ENCODE measurements at places on chromosomes 1 and 21.

DNA sequence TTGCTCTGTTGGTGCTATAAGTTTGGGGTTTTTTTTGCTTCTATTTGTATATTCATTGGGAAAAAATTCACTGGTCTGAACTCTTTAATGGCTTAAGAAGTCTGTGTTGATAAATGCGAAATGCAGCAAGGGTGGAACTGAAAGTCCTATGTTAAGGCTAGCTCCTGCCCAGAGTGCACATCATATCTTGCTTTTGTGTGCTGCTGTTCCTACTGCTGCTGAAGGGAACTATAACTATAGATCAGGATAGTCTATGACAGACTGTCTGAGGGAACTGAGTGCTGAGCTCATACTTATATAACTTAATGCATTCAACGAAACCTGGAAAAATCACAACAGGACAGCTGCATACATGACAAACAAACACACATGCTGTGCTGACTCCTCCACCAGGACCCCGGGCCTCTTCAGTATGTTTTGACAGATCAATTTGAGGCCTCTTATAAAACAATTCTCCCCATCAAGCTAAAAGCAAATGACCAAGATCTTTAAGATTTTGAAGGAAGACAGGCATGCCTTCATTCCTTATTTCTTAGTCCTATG, 1031.5 kb upstream of the ADGRL2 start:
- DNase-seq = no peak

DNA sequence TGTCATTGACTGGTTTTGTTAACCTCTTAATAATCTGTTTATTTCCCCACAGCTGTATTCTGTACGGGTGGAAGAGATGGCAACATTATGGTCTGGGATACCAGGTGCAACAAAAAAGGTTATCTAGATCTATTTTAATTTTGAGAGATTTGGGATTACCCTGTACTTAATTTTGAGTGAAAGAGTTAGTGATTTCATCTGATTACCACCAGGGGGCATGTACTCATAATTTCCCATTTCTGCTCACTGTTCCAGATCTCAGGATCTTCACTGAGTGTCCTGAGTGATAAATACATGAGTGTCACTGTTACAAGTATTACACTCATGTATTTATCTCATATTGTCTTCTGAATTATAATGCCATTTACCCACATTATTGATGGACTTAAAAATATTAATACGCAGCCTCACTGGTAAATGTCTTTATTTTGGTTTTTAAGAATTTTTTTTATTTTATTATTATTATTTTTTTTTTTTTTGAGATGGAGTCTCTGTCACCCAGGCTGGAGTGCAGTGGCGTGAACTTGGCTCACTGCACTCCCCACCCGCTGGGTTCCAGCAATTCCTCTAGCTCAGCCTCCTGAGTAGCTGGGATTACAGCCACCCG, 27.4 kb downstream of the DTL start:
- DNase-seq = no peak

GRCh38 chr1:36446746-36447145, 3.5 kb downstream of the OSCP1 start:
- no peak for DNase-seq

GRCh38 chr1:78493451-78493850, 2.7 kb downstream of the PTGFR start:
- DNase-seq = no peak

DNA sequence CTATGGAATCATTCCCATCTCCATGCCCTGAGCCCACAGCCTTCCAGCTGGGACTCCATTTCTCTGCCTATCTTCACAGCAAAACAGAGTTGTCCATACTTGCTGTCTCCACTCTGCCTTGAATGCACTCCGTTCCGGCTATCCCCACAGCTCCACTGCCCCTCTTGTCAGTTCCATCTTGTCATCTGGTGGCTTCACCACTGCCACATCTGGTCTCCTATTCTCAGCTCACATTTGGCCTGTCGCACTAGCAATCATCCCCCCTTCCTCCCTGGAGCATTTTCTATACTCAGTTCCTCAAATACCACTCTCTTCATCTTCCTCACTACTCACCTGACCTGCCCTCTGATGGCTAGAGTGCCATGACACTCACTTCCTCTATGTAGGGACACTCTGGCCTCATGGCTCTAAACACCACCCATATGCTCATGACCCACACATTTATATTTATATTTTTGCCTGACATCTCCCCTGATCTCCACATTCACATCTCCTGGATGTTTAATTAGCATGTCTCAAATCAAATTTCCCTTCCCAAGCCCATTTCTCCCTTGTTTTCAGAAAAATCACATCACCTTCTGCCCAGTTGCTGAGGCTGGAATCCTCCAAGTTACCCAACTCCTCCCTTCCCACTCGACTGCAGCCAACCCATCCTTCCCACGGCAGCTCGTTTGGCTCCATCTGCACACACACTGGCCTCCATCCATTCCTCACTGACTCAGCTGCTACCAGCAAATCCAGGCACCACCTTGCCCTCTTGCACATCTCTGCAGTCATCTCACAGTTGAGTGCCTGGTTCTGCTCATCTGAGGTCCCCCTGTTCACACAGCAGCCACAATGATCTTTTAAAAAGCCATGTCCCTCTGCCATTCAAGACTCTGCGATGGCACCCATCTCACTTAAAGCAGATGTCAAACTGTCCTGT, 6.1 kb downstream of the ZNF692 start:
- DNase-seq = no peak

DNA sequence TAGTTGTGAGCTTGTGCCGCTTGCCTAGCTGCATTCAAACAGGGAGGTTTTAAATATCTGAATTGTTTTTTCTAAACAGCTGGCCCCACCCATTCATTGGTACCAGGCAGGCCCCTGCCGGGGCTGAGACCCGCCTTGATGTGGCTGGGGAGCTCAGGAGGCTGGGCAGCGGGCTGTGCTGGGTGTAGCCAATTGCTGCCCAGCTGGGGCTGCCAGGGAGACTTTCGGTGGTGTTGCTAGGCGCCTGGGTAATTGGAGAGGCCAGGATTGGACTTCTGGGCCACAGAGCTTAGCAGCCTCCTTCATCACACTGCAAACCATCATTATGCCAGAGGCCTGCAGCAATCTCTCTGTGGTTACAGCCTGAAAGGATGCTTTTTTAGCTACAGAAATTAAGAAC, 12.2 kb downstream of the RHBDL2 start:
- DNase-seq = no peak

- no peak for DNase-seq
These were observed 403.3 kb downstream of the KCTD3 start for GRCh38 chr1:215970406-215970805.

DNA sequence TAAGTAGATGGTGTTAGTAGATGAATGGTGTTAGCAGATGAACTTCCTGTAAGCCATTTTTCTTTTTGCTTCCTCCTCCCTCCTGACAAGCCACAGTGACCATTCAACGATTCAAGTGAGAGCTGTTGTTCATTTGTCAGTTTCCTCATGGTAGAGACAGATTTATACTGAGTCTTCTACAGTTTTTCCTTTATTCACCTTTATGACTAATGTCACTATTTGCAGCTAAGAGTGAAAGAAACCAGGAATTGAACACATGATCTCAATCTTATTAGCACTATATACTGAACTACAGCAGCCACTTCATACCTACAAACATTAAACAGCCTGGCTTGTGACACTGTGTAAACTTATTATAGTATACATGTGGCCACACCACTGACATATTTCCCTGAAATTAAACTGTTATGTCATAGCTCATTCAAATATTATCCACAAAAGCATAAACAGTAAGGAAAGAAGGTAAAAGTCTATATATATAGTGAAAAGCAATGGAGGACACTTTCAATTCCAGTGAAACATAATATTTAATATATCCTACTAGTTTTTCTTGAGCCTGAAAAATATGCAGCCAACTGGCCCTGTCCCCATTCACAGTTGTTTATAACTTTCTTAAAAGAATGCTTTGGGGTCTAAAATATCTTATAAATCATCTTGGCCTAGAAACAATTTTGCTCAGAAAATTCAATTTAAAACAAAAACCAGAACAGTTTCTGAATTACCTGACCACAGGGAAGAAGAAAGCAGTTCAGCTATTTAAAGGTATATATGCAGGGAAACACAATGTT, 566.9 kb upstream of the ZRANB2 start:
- no peak for DNase-seq

DNA sequence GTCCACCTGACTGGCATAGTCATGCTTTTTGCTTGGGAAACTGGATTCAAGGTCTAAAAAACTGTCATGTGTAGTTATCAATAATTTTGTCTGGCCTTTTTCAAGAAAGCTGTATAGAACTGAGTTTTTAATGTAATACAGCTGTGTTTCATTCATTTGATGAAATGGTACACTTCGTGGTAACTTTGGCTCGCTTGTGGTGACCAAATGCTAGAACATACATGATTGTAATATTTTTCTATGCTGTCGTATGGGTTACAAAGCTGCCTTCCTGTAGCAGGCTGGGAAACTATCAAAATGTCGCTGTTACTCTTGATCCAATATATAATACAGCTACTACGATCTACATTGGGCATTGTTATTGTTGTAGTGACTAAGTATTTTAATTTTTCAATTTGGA, 2.1 kb downstream of the LRRC42 start:
- no peak for DNase-seq

DNA sequence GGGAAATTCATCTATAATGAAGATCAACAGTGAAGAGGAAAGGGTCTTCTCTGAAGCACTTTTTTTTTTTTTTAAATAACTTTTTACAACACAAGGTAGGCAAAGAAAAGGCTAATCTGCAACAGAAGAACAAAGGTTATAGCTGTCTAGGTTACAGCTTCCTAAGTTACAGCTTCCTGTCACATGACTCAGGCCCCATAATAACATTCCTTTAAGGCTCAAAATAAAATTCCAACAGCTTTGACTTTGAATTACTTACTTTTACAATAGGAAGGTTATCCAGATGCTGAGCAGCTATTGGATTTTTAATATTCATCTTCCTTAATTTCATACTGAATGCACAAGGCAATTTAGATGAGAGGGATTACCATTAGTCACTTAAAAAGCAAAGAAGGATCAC, 40.4 kb upstream of the TMEM61 start:
- no peak for DNase-seq

GRCh38 chr1:47031059-47031458, 7.6 kb downstream of the CYP4X1 start:
- DNase-seq = no peak

DNA sequence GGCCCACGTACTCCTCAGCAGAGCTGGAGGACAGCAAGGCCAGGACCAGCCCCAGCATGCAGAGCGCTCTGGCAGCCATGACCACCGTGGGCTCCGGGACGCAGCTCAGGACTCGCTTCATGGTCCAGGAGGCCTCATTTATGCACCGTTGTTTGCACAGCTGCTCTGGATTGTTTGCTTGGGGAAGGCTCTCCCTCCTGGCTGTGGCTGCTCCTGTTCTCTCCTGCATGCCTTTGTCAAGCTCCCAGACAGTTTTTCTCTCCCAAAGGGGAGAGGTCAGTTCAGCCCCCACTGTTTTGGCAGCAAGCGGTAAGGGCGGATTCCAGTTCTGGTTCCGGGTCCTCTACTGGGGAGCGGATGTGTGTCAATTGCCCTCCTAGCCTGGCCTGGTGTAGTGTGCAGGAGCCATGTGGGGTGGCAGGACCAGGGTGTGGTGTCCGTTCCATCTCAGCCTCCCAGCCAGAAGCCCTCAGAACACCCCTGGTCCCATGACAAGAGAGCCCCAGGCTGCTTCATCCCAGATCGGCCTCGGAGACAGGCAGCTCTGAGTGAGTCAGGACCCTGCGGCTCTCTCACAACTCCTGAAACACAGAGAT, at the start of gene TFF3:
TSS of gene TFF3 (minus strand) at position 114 of the 596 bp plus-strand sequence. CDS start at position 79, 35 bp downstream.
- DNase-seq = no peak

DNA sequence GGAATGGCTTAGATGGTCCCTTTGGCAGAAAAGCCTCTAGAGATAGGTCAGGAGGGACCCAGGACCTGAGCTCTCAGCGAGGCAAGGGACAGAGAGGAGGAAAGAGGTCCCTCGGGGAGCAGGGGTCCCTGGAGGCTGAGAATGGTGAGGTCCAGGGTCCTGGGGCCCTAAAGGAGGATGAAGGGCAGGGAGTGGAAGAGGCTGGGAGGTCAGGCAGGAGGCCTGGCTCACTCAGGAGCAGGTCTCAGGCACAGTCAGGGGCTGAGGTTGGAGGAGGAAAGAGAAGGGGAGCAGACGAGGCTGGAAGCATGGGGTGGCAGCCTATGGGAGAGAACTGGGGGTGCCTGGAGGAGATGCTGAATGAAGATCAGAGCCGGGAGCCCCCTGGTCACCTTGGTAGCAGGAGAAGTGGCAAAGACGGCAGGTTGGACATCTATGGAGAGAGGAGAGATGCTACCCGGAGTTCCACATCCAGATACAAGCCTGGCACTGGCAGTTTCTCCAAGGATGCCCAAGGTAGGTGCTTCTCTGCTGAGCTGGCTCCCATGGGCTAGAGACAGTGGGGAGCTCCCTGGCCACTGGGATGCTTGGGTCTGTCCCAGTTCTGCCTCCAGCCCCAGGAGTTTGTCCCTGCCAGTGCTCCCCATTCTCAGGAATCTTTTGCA, 22.6 kb downstream of the IGFN1 start:
- no peak for DNase-seq

- no peak for DNase-seq
These were observed 88.8 kb downstream of the RGL1 start for GRCh38 chr1:183893561-183894289.

DNA sequence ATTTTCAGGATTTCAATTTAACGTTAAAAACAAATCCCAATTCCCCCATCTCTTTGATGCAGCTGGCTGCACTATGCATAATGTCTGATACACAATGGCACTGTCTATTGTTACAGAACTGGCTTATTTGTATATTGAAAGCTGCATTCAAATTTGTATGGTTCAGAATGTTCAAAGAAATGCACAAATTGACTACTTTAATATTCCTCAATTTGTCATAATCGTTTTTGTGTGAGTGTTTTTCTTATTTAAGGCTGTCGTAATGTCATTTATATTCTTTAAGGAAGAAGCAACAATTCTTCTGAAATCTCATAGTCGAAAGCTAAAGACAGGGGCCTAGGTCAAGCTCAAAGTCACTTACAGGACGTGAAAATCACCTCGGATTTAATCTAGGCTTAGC, 341.4 kb upstream of the ZRANB2 start:
- DNase-seq = no peak

GRCh38 chr1:151934048-151934493, 24.8 kb upstream of the THEM4 start:
- DNase-seq = no peak

- DNase-seq = no peak
These were observed 11.4 kb downstream of the ZBTB48 start for GRCh38 chr1:6591222-6591621.

- DNase-seq = no peak
These were observed at the start of gene LAPTM5 for GRCh38 chr1:30757352-30758120. Gene LAPTM5 (minus strand): TSS chr1:30757774. CDS start chr1:30757745, 29 bp downstream.

GRCh38 chr1:54989968-54990810, 8.5 kb upstream of the BSND start:
- DNase-seq = no peak

DNA sequence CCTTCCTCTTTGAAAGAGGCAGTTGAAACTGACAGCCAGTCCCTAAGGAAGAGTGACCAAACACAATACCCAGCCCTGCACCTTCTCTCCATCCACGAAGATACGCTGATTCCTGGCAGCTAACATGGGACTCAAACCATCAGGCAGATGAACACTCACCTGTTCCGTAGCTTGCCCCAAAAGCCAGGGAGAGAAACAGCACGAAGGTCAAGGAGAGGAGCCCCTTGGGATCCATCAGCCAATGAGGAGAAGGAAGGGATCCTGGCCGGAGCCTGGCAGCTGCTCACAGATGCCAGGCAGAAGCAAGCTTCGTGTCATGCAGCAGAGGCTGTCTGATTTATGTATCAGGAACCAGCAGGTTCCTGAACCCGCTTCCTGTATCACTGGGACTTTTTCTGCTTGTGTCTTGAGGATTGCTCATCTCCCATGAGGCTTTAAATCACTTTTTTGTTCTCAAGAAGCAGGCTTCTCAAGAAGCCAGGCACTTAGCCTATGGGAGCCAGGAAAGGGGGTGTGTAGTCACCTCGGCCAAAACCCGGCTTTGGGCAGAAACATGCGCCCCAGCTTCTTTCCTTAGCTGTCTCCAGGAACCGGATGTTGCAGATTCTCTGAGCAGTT, at the start of gene SLAMF1:
TSS of gene SLAMF1 (minus strand) at position 334 of the 618 bp plus-strand sequence. CDS start at position 235, 99 bp downstream.
- DNase-seq = no peak

Data from esophagus squamous epithelium (tissue), 5 donors.